ENCODE measurements at places on chromosomes 4 and X.

DNA sequence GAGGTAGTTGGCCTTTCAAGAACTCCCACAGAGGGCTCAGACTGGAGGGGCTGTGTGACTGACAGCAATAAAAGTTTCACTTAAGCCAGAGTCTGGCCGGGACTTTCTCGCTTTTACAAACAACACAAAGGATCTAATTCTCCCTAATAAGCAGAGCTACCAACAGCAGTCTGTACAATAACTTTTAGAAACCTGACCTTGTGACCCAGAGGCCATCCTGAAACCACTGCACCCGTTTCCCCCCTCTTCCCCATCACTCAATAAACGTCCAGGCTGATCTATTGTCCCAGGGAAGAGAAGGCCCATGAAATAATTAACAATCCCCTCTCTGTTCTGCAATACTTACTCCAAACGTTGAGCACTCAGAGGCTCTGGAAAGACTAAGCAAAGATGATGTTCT is 442.4 kb downstream of the ZIC3 start:
- DNase-seq, result no peak

DNA sequence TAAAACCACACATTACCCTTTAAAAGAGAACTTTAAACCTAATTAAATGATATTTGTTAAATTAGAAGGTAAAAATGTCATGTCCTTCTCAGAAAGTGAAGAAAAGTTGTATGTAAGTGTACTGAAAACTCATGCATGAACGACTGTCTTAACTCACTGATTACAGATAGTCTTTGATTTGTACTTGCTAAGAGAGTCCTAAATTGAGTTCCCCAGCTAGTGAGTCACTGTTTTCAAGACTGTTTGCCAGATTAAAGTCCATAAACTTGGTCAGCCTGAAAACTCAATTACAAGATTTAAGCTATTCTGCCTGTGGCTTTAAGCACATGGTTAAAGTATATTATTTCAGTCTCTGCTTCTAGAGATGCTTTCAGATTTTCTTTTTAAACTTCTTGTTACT is 124.9 kb upstream of the ZCCHC13 start:
- peak; percentile 50 for DNase-seq

DNA sequence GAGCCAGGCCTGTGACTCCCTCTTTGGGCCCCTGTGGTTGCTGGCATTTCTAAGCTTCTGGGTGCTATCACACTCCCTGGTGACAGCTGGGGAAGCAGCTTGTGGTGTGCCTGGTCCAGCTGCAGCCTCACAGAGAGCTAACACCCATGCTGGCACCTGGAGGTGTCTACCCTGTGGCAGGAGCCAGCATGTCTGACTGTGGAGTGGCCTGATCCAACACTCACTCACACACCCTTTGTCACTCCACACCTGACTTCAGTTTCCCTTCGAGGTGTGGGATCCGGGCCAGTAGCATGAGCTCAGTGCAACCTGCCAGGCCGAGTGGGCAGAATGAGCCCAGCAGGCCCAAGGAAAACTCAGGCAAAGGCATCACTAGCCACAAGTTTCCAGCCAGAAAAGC is 67.5 kb downstream of the TECRL start:
- DNase-seq, result no peak

- no peak for DNase-seq
Observed at GRCh38 chrX:128007882-128008281, 44.3 kb downstream of the ACTRT1 start.

- DNase-seq, result no peak
Observed at GRCh38 chr4:2961811-2962441, 1.3 kb downstream of the NOP14 start.
